ENCODE measurements at places on chromosomes 6 and 20.

DNA sequence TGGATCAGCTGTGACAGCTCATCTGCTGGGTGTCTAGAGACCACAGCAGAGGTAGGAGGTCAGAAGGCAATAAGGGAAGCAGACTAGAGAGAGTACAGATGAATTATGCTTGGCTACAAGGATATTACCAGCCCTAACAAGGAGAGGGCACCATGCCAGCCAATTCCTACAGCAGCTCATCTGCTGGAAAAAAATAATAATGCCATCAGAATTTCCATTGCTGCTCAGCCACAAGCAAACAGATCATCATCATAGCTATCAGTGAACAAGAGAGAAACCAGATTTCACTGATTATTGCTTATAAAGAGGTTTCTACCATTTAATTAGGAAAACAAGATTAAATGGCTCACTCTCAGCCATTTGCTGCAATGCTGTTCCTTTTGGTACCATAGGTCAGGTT lies 66.5 kb downstream of the PSMG4 start:
- DNase-seq, result peak; percentile 39

DNA sequence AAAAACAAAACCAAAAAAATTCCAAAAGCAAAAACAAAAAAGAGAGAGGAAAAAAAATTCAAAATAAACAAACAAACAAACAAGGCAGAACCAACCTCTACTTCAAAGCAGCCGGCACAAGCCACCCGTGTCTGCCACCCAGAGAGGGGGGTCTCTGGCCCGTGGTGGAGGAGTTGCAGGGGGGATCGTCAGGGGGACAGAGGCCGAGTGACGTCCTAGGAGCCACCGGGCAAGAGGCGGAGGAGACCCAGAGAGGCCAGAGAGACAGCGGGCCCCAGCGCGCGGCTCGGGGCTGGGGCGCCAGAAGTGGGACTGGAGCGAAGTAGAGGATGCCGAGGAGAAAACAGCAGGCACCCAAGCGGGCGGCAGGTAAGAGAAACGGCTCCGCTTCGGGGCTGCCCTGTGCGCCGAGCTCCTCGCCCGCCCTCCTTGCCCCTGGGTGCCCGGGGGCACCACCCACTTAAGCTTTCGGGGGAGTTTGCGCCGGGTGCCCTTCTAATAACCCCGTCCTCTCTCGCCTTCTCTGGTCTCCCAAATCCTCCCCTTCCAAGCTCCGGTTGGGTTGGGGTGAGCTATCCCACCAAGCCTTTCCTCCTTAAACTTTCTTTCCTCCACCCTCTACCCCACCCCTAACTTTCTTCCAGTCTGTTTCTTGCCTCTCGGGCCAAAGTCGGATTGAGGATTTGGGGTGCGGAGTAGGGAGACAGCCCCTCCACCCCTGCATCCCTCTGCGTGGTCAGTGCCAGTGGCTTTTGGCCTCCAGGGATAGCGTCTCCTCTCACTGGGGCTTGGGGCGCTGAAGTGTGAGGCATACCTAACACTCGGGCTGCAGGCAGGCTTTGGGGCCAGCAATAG lies 1.0 kb downstream of the TSHZ2 start:
- no peak for DNase-seq

DNA sequence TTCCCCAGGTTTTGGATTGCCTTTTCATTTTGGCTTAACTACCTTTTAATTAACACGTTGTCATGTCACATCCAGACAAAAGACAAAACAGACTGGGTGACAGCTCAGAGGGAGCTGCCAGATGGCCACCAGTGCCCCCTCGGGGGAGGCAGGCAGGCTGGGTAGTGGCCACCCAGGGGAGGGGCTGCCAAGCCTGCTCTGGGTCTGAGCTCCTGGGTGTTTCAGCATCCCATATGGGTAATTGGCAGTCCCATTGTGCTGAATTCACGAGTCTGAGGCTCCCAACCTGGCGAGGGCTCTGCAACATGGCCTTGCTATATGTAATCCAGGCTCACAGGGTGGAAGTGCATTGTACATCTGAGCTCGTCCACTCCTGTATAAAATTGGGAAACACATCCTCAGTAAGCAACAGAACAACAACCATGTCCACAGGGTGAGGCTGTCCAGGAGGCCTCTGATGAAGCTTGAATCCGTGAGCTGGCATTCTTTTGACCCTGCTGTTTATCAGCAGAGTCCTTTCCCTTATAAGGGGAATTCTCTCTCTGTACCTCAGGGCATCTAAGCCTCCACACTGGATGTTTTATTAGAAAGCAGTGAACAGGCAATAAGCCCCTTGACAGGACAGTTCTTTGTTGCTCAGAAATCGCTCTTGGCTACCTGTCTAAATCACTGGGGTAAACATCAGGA lies 111.7 kb upstream of the SLC22A23 start:
- peak; percentile 69 for DNase-seq

- DNase-seq, result peak; percentile 25
Observed at GRCh38 chr6:35569011-35569461, 56.3 kb upstream of the TULP1 start.

DNA sequence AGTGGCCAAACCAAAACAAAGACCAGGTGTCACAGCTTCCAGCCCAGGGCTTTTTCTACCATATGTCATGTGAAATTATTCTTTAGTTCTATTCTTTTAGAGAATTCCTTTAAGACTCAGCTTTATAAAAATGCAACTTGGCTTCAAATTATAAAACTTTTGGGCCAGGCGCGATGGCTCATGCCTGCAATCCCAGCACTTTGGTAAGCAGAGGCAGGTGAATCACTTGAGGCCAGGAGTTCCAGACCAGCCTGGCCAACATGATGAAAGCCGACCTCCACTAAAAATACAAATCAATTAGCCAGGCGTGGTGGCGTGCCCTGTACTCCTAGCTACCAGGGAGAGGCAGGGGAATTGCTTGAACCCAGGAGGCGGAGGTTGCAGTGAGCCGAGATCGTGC lies 210.3 kb upstream of the ARG1 start:
- no peak for DNase-seq

DNA sequence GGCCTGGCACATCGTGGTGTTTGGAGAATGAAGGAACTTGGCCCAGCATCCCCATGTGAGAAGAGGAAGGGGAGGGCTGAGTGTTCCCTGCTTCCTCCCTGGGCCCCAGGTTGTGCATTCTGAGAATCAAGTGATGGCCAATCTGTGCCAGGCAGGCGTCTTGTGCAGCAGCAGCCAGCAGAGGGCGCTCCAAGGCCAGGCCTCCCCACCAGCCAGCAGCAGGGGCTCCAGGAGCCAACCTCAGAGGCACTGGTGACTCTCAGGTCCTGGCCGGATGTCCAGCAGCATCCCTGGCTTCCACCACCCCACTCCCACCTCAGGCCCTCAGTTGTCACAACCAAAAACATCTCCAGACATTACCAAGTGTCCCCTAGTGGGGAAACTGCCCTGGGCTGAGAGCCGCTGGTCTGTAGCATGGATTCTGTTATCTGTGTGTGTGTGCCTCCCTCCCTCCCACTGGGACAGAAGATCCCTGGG lies 192.0 kb downstream of the PREX1 start:
- peak; percentile 23 for DNase-seq

DNA sequence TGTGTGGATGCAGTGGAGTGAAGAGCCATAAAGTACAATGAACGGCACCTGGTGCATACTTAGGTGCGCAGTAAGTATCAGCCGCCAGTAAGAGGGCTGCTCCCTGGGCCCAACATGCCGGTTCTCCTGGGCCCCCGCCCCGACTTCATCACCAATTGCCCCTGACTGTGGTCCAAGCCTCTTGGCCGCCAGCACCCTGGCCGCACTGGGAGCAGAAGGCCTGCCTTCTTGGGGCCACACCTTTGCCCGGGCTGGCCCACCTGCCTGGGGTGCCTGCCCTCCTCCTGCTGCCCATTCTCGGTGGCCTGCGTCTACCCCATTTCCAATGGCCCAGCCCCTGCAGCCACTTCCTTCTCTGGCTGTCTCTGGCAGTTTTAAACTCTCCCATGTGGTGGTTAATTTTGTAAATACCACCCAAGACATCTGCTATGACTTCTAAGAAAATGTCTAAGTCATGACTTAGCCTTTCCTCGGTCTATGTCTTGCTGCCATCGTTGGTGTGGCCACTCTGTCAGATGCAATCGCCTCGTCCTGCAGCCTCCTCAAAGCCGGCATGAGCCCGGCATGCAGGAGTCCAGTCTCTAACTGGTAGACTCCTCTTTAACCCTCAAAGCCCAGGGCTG lies 36.8 kb downstream of the PMEPA1 start:
- DNase-seq, result no peak

GRCh38 chr20:31833130-31833930 lies 12.1 kb downstream of the FOXS1 start:
- DNase-seq, result peak; percentile 76
